ENCODE measurements at places on chromosomes 5 and 9. TPM values are rescaled to one million over a fixed set of nuclear protein-coding genes. Genes with fewer than 3 reads are reported as not detected.

DND1 gene
- total RNA-seq: 1.1 TPM

- no peak for DNase-seq
These were observed 20.1 kb upstream of the LRRC14B start for GRCh38 chr5:170971-171800.

PHF24 gene
- 0.06 TPM for total RNA-seq

- no peak for DNase-seq
These were observed 610.5 kb upstream of the ITGA1 start for GRCh38 chr5:52177193-52177592.

DOK3 gene
- 15.6 TPM for total RNA-seq

DAB2 gene
- total RNA-seq: 164 TPM

GRCh38 chr9:108933231-108933717 is 650 bp downstream of the ELP1 start:
- DNase-seq: no peak

GRCh38 chr9:126503333-126504085 is 110.2 kb upstream of the LMX1B start:
- no peak for DNase-seq

SLC46A2 gene
- total RNA-seq: not detected

DNA sequence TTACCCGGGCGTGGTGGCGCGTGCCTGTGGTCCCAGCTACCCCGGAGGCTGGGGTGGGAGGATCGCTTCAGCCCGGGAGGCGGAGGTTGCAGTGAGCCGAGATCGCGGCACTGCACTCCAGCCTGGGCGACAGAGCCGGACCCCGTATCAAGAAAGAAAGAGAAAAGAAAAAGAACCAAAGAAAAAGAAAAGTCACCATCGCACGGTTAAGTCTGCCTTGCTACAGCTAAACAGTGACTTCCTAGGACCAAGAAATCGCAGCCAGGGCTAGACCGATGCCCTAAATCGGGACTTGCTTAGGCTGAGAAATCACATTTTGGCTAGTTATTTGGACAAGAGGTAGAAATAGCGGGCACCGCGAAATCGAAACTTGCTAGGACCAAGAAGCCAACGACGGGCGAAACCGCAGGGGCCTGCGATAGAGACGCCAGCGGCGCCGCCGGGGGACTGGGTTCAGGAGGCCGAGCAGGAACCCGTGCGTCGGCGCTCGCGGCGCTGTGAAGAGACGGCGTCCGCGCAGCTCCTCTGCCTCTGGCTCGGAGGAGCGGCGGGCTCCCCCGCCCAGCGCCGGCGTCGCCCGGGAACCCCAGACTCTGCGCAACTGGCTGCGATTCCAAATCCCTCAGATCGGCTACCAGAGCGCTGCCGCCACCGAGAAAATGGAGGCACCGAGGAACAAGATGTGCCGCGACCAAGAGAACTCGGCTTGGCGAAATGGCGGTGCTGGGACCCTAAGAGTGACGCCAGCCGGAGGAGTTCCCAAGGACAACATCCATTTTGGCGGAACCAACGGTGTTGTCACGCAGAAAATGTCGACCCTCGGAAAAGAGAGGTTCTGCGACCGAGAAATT is 26.1 kb upstream of the ANXA2R start:
- DNase-seq: peak; percentile 12

DNA sequence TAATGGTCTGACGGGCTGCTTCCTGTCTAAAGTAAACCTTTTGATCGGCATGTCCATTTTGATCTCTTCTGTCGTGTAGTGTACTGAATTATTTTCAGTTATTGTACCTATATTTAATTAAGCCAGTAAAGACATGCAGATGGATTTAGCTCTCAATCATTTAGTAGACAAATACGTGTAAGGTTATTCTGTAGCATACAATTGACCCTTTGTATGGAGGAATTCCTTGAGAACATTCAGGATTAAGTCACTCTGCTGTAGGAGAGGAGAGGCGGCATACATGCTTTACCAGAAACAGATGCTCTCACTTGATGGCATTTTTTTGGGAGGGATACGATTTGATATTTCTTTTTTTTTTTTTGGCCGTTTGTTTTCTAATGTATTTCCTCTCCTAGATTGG is 141.0 kb downstream of the PBX3 start:
- DNase-seq: no peak

DNA sequence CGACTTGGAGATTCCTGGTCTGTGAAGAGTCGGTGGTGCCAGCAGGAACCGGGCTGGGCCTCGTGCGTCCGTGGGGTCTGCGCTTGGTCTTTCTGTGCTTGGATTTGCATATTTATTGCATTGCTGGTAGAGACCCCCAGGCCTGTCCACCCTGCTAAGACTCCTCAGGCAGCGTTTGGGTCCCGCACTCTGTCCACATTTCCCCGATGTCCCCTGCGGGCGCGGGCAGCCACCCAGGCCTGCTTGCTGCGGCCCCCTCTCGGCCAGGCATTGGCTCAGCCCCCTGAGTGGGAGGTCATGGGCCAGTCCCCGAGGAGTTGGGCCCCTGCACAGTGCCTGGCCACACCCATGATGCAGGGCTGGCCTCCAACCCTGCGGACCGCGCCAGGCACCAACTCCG is 27.4 kb upstream of the CTNND2 start:
- DNase-seq: no peak

- no peak for DNase-seq
These were observed 1.1 kb downstream of the PRRX2 start for GRCh38 chr9:129666575-129666974.

DNA sequence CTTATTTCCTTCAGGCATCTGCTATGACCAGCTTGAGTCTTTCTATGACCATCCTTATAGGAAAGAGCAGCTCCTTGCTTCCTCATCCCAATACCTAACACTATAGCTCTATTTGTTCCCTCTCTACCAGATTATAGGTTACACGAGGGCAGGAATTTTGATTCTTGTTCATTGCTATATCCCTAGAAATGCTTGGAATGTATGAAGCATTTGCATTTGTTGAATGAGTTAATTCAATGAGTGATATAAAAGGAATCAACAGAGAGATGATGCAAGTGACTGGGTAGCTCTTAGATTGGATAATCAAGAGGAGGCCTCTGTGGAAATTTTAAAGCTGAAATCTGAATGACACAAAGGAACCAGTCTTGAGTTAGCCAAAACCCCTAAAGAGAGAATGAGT is 13.9 kb downstream of the ZCCHC9 start:
- no peak for DNase-seq

GRCh38 chr5:73825199-73825598 is 199.2 kb downstream of the ARHGEF28 start:
- DNase-seq: no peak

DNA sequence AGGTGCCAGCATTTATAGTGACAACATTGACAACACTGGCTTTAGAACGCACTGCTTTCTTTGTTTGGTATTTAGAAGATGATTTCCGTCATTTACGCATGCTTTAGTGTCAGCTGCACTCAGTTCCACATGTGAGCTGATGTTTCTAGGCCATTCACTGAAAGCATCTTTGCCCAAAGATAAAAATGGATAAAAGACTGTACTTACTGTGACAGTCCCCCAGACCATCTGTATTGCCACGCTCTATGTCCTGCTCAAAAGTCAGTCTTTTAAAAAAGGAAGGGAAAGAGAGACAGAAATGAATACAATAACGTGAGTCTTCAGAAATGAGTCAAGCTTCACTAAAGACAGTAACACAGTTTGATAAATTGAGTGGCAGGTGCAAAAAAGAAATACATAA is 99.3 kb downstream of the SEMA6A start:
- DNase-seq: no peak

- DNase-seq: no peak
These were observed 47.9 kb upstream of the HSPA9 start for GRCh38 chr5:138623053-138623452.

GRCh38 chr5:1411099-1411498 is 34.1 kb downstream of the SLC6A3 start:
- no peak for DNase-seq

- DNase-seq: no peak
These were observed 406.9 kb downstream of the KDM4C start for GRCh38 chr9:7164440-7165330.

SPINK7 gene
- total RNA-seq: not detected

DNA sequence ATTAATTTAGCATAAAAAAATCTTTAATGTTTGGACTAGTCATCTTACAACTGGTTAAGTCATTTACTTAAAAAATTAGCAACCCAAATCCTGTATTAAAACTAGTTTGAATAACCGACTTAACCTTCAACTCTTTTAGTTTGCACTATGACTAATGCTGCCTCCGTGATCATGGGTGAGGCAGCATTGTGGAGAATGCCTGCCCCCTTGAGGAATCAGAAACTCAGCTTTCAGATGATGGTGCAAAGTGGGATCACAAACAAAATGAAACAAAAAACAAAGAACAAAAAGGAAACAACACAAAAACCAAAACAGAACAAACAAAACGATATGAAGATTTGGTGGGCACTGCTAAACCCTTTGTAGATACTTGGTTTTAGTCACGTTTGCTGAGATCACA is 127.0 kb upstream of the PALM2AKAP2 start:
- no peak for DNase-seq

All from glomerular endothelial cell (primary cell).